Fibroblast of lung (primary cell): ENCODE measurements at places on chromosomes 1 and 21.
A peak's percentile ranks its signal among the peaks of the same experiment; 100 is the strongest.

DNA sequence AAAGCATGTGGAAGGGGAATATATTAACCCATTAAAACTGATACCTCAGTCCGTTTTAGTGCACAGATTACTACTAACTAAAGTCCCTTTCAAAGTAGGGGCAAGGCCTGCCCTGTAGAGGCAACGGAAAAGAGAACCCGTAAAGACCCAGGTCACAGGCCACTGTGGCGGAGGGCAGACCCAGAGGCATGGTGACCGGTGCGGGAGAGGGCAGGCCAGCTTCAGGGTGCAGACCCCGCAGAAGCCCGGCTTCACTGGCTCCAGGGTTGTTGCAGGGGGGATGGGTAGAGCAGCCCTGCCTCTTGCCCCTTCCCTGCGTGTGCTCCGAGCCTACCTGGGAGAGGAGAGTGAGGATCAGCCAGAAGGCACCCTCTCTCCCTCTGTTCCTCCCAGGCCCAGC is 17.7 kb downstream of the CNTN2 start:
- no peaks in the 10 kb centered on the region for H3K36me3 ChIP-seq
- no peak overlapping the region for H3K27ac ChIP-seq
- H3K4me3 ChIP-seq, result no peak overlapping the region
- no peak for DNase-seq

- H3K27ac ChIP-seq, result no peak overlapping the region
- no peak overlapping the region for H3K4me3 ChIP-seq
- DNase-seq, result no peak
- H3K4me1 ChIP-seq, result peaks cover 3% of the 10 kb centered on the region
- H3K36me3 ChIP-seq, result no peaks in the 10 kb centered on the region
Measured at GRCh38 chr1:8222789-8223188, 95.1 kb upstream of the SLC45A1 start.

GRCh38 chr1:48793863-48794262 is 17.2 kb upstream of the BEND5 start:
- no peak overlapping the region for H3K27ac ChIP-seq
- H3K36me3 ChIP-seq, result no peaks in the 10 kb centered on the region
- H3K4me1 ChIP-seq, result no peaks in the 10 kb centered on the region
- no peak overlapping the region for H3K4me3 ChIP-seq
- DNase-seq, result no peak

DNA sequence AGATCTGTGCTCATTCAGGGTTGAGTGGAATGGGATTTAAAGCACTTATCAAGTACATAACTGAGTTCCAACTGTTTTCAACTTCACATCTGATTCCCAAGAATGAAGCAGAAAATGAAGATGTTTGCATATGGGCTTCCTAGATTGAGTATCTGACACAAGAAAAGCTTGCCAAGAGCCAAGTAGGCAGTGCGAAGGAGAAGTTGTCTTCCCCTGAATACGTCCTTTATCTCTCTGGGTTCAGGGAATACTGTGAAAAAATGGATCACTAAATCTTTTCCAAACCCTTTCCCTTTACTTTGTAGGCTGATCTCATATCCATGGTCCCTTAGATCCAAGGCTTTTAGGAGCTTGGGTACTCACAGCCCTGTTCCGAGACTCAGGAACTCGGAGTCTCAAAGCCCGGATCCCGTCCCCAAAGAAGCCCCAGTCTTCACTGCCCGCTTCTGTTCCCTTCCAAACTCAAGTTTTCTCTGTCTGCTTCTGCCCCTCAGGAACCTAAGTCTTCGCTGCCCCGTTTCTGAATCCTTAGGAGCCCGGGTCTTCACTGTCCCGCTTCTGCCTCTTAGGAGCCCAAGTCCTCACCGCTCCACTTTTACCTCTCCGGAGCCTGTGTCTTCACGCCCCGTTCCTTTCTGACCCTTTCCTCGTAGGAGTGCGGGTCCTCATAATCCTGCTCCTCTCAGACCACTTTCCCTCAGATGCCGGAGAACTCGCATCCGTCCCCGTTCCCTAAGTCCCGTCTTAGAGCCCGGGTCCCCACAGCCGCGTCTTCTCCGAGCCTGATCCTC is 616 bp downstream of the TAF12 start:
- H3K36me3 ChIP-seq, result no peaks in the 10 kb centered on the region
- H3K27ac ChIP-seq, result peak overlapping the region; percentile 92
- DNase-seq, result peak; percentile 8

DNA sequence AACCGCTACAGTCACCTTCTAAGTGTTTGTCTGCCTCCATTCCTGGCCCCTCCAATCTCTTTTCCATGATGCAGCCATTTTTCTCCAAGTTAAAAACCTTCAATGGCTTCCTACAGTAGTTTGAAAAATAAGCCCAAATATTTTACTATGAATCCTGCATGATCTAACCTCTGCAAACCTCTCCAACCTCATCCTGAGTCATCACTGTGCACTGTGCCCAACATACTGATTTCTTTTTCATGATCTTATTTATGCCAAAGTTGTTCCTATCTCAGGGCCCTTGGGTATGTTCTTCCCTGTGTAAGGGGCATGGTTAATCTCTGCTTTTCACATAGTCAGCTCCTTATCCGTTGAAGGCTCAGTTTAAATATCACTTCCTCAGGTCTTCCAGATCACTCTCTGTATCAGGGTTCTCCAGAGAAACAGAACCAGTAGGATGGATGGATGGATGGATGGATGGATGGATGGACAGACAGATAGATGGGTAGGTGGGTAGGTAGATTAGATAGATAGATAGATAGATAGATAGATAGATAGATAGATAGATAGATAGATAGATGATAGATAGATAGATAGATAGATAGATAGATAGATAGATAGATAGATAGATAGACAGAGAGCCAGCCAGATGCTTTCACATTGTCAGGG is 18.1 kb upstream of the PTPN14 start:
- H3K27me3 ChIP-seq, result no peaks in the 10 kb centered on the region
- no peaks in the 10 kb centered on the region for H3K36me3 ChIP-seq
- H3K27ac ChIP-seq, result peak overlapping the region; percentile 3

DNA sequence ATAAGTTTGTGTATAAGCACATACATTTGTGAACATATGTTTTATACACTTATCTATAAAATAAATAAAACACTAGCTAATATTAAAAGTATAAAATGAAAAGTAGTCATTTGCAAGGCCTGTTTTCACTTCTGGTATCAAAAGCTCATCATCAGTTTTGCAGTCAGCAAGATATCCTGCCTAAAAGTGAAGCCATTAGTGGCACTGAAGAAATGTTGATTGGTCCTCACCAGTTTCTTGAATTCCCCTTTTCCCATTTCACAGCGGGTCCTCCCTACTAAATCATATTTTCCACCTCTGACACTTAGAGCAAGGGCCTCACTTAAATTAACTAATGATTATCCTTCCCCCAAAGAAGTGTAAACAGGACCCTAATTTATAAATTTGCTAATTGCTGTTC is 6.7 kb downstream of the TBX15 start:
- H3K27ac ChIP-seq, result no peak overlapping the region
- H3K4me3 ChIP-seq, result no peak overlapping the region
- no peak for DNase-seq
- H3K27me3 ChIP-seq, result peaks cover 67% of the 10 kb centered on the region
- H3K36me3 ChIP-seq, result no peaks in the 10 kb centered on the region

GRCh38 chr21:38619992-38620479 is 121.8 kb upstream of the ERG start:
- no peak overlapping the region for H3K27ac ChIP-seq
- no peaks in the 10 kb centered on the region for H3K36me3 ChIP-seq
- H3K4me3 ChIP-seq, result no peak overlapping the region

DNA sequence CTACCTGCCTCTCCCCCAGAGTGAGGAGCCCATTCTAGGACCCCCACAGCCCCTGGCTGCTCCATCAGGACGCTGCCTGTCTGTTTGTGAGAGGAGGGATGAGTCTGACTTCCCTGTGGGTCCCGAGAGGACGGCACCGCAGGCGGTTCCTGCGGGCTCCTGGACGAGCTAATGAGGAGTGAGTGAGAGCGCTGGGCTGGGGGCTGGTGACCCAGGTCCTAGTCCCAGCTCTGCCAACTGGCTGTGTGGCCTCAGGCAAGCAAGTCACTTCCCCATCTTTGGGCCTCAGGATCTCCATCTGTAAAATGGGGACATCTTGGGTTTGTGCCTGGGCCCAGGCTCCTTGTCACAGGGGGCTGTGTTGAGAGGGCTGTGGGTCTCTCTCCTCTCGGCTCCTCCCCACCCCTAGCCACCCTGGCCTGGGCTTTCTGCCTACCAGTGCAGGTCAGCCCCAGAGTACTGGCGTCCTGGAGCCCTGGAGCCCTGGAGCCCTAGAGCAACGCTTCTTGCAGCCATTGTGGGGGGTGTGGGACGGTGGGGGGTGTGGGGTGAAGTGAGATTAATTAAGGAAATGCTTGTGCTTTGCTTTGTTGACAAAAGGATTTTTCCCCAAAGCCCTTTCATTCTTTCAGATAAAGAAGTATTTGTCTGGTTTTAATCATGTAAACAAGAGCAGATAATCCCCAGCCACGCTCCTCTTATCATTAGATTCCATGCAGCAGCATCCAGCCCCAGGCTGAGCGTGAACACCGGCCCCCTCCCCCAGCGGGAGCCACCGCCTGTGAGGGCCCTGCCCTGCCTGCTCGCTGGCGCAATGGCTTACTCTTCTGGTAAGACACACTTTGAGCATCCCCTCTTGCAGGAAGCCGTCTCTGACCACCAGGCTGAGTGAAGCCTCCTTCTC is 26.8 kb downstream of the SLC1A7 start:
- H3K27ac ChIP-seq, result no peak overlapping the region
- no peaks in the 10 kb centered on the region for H3K27me3 ChIP-seq
- no peaks in the 10 kb centered on the region for H3K36me3 ChIP-seq
- no peak for DNase-seq
- H3K4me3 ChIP-seq, result no peak overlapping the region

DNA sequence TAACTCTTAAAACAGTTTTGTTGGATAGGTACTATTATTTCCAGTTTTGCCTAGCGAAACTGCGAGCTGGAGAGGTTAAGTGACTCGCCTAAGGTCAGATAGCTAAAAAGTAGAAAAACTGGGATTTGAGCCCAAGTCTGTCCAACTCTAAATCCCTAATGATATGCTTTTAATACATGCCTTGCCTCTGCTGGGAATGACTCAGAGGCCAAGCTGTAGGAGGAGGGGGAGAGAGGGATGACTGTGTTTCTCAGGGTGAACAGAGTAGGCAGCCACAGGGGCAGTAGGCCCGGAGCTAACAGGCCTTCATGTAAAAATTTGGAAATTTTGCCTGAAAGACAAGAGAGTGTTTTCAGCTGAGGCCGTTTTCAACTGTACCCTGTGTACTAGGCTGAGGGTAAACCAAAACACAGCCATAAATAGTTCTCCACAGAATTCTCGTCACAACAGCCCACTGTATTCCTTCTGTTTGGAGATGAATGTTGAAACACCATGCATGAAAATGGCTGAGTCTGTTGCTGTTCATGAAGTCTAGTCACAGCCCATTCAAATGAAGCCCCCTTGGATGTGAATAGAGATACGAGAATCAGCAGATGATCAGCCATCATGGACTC is 107.5 kb upstream of the HOOK1 start:
- peak; percentile 98 for DNase-seq
- no peaks in the 10 kb centered on the region for H3K36me3 ChIP-seq
- H3K4me1 ChIP-seq, result peaks cover 26% of the 10 kb centered on the region
- no peaks in the 10 kb centered on the region for H3K27me3 ChIP-seq

- no peaks in the 10 kb centered on the region for H3K27me3 ChIP-seq
- no peak overlapping the region for H3K27ac ChIP-seq
- H3K4me1 ChIP-seq, result no peaks in the 10 kb centered on the region
Measured at GRCh38 chr1:161000736-161001480, 20.0 kb downstream of the F11R start.

- no peaks in the 10 kb centered on the region for H3K4me1 ChIP-seq
- H3K4me3 ChIP-seq, result no peak overlapping the region
- no peaks in the 10 kb centered on the region for H3K27me3 ChIP-seq
- DNase-seq, result peak; percentile 51
Measured at GRCh38 chr21:38322311-38322950, 65.6 kb downstream of the KCNJ15 start.

DNA sequence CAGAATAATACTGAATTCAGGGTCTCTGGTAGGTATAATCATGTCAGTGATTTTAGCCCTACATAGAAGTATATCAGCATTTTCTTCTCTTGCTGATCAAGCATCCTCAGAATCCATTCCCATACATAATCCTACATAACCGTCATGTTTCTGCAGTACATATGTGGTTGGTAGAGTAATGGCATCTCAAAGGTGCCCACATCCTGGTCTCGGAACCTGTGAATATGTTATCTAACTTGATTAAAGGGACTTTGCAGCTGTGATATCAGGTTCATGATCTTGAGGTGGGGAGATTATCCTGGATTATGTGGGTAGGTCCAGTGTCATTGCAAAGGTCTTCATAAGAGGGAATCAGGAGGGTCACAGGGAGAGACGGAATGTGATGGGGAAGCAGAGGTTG is 69.4 kb upstream of the KIF1B start:
- H3K36me3 ChIP-seq, result peaks cover 1% of the 10 kb centered on the region
- no peaks in the 10 kb centered on the region for H3K4me1 ChIP-seq
- no peak overlapping the region for H3K4me3 ChIP-seq
- H3K27me3 ChIP-seq, result no peaks in the 10 kb centered on the region
- DNase-seq, result no peak

GRCh38 chr1:39576016-39576657 is 453 bp downstream of the PABPC4 start:
- H3K27ac ChIP-seq, result peak overlapping the region; percentile 83
- peak overlapping the region; percentile 71 for H3K4me3 ChIP-seq
- H3K4me1 ChIP-seq, result peaks cover 5% of the 10 kb centered on the region
- peaks cover 9% of the 10 kb centered on the region for H3K36me3 ChIP-seq
- H3K27me3 ChIP-seq, result no peaks in the 10 kb centered on the region
- DNase-seq, result peak; percentile 19

DNA sequence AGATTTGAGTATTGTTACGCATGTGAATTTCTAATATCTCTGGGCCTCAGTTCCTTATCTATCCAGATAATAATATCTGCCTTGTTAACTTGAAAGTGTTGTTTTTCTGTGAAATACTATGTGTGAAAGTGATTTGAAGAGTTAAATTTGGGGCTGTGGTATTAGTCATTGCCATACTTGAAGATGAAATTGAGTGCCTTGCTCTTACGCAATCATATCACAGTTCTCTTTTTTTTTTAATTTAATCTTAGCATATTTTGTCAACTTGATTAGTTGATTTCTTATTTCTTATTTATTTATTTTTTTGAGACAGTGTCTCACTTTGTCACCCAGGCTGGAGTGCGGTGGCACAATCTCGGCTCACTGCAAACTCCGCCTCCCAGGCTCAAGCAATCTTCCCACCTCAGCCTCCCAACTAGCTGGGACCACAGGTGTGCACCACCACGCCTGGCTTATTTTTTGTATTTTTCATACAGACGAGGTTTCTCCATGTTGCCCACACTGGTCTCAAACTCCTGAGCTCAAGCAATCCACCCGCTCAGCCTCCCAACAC is 31.0 kb downstream of the AGO4 start:
- H3K27me3 ChIP-seq, result no peaks in the 10 kb centered on the region
- H3K36me3 ChIP-seq, result no peaks in the 10 kb centered on the region
- no peak overlapping the region for H3K4me3 ChIP-seq
- no peak for DNase-seq
- no peaks in the 10 kb centered on the region for H3K4me1 ChIP-seq
